ENCODE measurements at places on chromosomes 5 and 9. TPM values are rescaled to one million over a fixed set of nuclear protein-coding genes. Genes with fewer than 3 reads are reported as not detected.

DNA sequence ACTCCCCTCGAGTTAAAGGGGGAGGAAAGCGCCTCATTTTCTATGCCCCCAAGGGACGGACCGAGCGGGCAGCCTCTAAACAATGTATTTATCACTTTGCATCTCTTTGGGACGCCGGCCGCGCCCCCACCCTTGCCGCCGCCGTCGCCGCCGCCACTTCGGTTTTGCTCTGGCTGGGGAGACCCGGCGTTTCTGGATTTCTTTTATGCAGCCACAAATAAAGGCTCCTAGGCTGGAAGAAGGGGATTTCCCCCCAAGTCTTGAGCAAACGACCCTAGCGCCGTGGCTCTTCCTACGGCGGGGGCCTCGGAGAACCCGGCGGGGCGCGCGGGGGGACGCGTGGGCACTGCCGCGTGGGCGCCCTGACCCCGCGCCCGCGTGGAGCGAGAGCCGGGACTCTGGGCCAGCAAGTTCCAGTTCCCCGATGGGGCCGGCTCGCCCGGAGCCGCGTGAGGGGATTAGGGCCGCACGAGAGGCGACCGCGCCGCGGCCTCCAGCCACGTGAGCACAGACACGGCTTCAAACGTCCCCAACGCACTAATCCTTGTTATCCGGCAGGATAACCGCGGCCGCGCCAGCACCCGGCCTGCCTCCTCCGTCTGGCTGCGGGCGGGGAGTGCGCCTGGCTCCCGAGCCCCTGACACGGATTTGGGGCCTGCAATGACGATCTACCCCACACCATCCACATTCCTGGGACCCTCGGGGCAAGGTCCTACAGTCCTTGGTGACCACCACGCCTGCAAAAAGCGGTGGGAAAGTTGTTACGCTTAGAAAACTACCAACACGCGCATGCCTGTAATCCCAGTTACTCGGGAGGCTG is 7.9 kb upstream of the NEUROG1 start:
- DNase-seq = no peak

DNA sequence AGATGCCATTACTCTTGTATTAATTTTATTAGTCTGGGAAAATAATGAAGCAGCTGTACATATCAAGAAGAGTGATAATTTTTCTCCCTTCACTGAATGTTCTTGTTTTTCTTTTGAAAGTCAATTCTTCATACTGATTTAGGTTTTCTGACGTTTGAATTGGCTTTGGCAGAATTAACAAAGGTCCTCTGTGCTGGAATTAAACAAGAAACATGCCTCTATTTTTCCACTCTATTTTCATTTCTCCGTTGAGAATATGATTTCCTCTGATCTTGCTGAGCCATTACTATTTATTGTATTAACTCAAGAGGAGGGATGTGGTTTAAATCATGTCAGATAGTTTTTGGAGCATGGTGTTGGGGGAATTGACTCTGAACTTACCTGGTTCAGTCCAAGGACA is 42.3 kb downstream of the ANKDD1B start:
- no peak for DNase-seq

DNA sequence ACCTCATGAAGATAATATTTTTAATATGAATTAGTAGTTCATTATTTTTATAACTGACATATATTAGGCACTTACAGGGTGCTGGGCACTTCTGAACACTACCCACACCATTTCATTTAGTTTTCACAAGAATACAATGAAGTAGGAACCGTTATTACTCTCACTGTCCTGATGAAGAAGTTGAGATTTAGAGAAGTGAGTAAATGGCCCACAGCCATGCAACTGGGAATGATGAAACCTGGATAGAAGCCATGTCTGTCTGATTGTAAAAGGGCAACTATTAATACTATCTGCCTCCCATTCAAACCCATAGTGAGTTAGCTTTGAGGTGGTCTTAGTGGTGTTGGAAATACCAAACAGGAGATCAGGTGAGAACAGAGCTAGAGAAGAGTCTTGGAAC is 29.6 kb upstream of the OTULINL start:
- no peak for DNase-seq

DNA sequence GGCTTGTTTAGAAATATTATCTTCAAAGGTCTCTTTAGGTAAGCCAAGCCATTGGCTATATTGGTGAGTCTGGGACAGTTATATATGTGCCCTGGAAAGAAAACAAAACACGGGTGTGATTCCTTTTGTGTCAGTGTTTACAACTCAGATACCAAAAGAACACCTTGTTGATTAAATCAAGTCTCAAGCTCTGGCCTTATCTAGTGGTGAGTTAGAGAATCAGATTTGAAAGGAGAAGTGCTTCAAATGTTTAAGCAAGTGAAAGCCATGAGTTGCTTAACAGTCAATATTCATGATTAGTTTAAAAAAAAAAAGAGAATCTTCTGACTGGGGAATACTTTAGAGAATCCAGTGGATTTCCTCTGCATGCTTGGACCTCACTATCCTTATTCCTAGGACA is 68.3 kb downstream of the IQGAP2 start:
- DNase-seq = no peak

Gene DEPDC1B
- total RNA-seq = 20.9 TPM

Gene ZDHHC11B
- total RNA-seq = not detected

DNA sequence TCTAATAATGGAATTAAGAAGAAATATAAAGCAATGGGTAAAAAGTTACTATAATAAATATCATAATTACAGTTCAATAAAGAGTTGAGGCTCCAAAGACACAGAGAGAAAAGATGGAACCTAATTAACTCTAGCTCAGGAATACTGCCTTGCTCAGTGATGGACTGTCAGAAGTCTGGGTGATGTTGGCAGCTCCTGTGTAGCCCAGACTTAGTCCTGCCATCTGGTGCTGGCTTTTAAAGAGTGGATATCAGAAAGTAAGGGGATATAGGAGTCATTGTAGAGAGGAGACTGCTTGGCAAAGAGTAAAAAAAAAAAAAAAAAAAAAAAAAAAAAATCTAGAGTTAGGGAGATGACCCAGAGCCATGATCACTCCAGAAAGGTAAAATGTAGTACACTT is 551.9 kb upstream of the DMAC1 start:
- DNase-seq = no peak

- no peak for DNase-seq
Observed at GRCh38 chr9:110048976-110049698, 158.8 kb downstream of the C9orf152 start.

Gene NR5A1
- total RNA-seq = not detected

DNA sequence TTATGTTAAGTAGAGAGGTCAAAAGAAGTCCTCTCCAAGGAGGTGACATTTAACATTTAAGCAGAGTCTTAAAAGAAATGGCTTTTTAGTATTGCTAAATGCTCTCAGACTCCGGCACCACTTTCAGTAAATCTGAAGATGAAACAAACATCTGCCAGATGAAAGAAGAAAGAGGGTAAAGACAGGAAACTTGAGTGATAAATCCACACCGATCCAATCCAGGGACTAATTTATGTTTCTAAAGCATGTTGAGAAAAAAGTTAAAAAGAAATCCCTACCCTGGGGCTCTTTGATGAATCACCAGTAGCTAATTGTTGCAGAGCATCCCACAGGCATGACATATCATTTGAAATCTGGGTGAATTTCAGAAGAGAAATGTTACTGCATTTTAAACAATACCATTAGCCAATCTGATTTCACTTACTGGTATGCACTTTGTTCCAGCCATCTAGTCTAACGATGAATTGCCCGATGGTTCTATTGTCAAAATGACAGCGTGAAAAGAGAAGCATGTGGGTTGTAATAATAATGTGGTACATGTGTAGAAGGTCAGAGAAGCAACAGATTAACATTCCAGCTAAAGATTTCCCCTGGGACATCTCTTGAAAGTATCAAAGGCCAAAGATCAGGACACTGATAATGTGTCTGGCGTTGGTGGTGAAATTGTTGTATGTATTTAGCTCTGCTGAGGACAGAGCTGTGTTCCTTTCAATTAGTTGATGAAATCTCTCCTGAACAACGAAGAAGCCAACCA is 485.7 kb downstream of the CSNK1G3 start:
- DNase-seq = peak; percentile 69

GRCh38 chr9:125460346-125460745 is 198.7 kb downstream of the GAPVD1 start:
- no peak for DNase-seq

Gene LMX1B
- total RNA-seq = not detected

DNA sequence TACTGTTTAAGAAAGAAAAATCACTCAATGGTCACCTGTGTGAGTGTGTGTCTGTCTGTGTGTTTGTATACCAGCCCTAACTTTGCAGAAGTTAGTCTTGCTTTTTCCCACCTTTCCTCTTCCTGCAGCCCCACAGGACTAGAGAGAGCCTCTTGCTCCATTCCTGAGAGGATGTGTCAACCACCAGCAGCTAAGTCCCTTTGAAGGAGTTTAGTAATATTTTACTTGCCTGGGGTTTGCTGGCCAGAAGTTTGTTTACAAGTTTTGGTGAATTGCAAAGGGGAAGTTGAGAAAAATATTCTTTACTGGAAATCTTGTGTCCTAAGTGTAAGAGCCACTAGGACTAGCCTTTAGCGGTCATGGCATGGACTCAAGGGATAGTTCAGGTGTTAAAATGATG is 316.2 kb downstream of the BRINP1 start:
- DNase-seq = no peak

DNA sequence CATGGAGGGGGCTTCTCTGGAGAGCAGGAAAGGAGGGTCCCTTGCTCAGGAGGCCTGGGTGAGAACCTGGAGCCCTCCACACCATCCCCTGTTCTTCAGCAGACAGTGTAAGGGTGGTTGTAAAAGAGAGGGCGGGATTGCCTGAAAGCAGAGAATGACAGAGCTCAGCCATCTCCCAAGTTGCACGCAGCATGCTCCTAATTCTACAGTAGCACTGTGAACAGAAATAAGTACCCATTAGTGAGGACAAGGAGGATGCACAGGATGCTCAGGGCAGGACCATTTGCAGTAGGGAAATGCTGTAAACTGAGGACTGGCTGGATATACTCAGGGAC is 8.4 kb downstream of the CCDC69 start:
- no peak for DNase-seq

Gene FBP2
- total RNA-seq = not detected

DNA sequence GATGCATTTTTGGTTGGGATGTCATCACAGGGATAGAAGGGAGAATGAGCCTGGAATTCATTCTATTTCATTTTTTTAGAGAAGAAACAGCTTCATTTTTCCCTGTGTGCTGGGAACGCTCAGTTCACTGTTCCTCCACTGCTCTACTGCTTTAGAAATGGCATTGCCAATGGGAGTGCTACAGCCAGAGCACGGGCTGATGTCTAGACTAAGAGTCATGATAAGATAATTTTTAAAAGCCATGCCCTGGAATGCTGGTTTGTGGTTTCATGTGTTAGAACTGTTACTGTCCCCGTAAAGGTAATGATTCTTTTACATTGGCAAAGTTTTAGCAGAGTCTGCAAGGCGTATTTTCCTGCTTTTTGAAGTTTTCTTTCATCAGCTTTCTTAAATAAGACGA is 119.6 kb downstream of the SEMA6A start:
- DNase-seq = peak; percentile 20

Gene SEMA6A
- total RNA-seq = not detected

GRCh38 chr5:133723651-133724366 is 111.5 kb upstream of the FSTL4 start:
- DNase-seq = no peak

DNA sequence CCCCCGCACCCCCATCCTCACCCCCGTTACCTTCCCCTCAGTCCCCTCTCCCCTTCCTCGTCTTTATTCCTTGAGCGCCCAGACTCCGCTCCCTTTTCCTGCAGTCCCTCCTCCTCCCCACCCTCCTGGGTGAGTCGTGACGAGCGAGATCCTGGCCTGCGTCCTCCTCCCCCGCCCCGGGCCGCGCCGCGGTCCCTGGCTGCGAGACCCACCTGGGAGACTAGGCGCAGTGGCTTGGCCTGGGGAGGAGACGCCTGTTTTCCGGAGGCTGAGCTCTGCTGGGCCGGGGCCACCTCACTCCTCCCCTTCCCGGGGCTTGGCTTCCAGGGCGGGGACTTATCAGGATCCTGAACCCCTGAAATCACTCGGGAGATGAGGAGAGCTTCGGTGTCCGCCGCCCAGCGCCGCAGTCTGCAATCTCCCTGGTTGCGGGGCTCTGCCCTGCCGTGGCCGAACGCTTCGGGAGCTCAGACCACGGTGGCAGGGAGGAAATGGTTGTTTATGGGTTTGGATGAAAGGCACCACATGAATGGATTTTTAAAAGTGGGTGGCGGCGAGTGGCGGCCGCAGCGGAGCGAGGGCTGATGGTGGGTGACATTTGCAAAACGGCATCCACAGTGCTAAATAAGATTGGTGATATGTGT is 984 bp downstream of the STXBP1 start:
- DNase-seq = peak; percentile 73

DNA sequence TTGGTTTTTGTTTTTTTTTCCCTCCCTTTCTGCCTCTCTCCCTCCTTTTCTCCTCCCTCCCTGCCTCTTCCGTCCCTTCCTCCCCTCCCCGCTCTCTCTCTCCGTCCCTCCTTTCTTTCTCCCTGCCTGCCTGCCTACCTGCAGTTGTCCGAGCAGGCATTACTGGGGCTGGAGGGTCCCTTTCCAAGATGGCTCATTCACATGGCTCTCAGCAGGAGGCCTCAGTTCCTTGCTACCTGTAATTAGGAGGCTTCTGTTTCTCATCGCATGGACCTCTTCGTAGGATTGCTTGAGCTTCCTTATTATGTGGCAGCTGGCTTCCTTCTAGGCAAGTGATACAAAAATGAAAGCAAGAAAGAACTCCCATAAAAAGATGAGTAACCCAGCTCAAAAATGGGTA is 8.0 kb downstream of the RGS3 start:
- DNase-seq = no peak

DNA sequence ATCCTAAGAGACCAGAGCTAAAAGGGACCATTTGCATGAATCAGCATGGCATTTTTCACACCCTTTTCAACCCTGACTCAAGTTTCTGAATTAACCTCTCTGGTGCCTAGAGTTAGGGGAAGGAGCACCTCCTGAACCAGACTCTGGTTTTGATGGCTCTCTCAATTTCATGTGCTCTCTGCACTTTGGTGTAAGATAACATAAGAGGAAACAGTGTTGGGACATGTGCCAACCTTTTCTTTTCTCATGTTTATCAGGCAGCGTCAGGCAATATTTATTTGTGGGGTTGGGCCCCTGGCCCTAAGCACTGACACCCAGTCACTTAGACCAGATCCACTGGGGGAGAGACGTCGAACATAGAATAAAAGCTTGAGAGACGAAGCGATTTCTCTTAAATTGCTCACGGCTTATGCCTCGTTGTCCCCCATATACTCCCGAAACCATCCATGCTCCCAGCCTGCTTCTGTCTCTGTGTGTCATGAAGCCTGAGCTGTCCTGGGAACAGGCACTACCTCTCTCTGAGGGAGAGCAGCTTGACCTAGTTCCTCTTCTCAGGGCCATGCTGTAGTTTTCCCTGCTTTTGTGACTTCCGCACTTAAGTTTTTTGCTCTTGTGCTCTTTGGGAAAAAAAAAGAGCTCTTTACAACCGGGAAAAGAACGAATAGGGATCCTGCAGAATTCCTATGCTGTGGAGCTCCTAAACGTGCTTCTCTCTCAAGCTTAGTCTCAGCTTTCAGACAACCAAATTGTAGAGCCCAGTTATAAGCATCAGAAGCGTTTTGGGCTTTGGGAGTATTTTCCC is 195.7 kb downstream of the NR3C1 start:
- DNase-seq = no peak

DNA sequence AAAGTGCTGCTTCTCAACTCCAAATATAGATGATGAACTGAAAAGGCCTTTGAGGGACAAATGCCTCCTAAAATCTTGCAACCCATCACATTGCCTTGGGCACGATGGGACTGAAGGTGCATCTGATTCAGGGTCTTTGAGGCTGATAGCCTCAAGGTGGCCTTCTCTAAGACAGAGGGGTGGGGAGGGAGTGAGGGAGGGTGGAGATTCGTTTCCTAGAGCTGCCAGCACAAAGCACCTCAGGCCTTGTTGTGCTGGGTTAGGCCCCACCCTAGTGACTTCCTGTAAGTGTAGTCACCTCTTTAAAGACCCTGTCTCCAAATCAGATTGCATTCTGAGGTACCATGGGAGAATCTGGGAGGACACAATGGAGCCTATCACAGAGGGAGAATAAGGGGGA is 57.1 kb downstream of the BARX1 start:
- no peak for DNase-seq

Data from LHCN-M2 (cell line).